ENCODE measurements at places on chromosomes 7 and 10. TPM values are rescaled to one million over a fixed set of nuclear protein-coding genes. Genes with fewer than 3 reads are reported as not detected.

DNA sequence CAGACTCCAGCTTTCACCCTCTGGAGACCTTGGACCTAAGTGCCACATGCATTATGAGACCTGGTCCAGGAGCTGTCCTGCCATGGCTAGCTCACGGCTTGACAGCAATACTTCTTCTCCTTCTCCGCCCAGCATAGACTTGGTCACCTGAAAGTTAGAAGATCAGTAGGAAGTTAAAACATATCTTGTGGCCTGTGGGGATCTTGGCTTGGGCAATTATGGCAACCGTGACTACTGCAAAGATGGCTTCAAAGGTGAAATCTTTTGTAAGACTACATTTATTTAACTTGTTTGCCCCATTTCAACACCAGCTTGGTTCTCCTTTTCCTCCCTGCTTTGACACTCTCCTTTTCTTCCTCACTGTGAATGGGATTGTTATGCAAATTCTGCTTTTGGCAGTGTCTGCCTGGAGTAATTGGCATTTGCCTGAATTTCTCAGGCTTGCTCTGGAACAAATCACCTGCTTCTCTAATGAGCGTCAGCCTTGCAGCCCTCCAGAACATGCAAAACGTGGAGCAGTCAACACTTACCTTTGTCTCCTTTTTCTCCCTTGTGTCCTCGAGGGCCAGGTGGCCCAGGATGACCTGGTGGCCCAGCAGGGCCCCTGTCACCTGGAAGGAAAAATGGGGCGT, 53.4 kb downstream of the COL17A1 start:
- no peak for DNase-seq

- no peak for DNase-seq
These were observed 72.1 kb downstream of the TMEM270 start for GRCh38 chr7:73933091-73933490.

DNA sequence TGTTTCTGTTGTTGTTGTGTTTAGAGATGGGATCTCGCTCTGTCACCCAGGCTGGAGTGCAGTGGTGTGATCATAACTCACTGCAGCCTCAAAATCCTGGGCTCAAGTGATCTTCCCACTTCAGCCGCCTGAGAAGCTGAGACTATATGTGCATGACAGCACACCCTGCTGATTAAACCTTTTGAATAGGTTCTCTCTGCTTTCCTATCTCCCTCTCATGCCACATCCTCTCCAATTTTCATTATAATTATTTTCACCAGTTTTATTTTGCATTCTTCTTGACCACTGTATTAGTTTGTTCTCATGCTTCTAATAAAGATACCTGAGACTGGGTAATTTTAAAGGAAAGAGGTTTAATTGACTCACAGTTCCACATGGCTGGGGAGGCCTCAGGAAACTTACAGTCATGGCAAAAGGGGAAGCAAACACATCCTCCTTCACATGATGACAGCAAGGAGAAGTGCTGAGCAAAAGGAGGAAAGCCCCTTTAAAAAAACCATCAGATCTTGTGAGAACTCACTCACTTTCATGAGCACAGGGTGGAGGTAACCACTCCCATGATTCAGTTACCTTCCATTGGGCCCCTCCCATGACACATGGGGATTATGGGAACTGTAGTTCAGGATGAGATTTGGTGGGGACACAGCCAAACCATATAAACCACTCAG, 12.9 kb downstream of the AGK start:
- no peak for DNase-seq

DNA sequence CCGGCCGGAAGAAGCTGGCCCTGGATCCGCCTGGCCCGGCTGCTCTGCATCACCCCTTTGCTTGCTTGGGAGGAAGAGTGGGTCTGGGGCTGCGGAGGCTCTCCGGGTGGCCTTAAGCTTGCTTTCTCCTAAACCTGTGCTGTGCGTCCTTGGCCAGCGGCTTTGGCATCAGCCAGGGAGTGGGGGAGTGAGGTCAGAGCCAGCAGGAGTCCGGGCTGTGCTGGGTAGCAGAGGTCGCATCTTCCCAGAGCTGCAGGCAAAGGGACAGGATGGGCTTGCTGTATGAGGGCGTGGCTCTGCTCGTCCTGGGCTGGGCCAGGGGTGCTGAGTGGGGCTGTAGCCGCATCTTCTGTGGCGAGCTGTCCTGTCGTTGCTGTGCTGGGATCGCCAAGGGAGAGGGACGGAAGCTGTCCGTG, 21.1 kb downstream of the BNIP3 start:
- DNase-seq = no peak

GRCh38 chr10:125333769-125334168, 173.4 kb upstream of the CTBP2 start:
- no peak for DNase-seq

DNA sequence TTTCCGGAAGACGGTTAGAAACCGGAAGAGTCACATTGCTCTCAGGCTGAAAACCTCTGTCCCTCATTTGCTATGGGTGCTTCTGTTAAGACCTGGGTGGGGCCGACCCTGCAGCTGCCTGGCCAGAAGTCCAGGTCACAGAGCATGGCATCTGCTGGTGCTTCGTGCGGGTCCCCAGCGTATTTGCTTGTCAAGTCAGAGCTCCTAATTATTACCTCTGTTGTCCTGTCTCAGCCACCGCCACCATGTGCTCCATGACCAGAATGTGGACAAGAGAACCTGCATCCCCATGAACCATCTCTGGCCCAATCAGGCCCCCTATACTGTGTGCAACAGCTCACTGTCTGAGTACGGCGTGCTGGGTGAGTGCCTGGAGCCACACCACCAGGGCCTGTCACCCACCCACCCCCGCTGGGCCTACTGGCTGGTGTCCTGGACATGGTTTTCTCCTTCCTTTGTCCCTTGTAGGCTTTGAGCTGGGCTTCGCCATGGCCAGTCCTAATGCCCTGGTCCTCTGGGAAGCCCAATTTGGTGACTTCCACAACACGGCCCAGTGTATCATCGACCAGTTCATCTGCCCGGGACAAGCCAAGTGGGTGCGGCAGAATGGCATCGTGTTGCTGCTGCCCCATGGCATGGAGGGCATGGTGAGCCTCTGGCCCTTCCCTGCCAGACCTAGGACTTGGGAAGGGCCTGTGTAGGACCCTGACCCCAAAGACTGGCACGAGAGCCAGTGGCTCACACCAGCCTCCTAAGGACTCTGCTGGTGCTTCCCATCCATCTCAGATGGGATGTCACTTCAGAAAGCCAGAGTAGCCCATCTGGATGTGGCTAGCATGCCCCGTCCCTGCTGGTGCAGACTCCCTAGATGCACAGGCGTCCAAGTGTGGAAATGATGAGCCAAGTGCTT, 51.3 kb upstream of the ZMIZ2 start:
- no peak for DNase-seq

- peak; percentile 82 for DNase-seq
These were observed 61.2 kb upstream of the LRRN3 start for GRCh38 chr7:111029574-111030251.

DNA sequence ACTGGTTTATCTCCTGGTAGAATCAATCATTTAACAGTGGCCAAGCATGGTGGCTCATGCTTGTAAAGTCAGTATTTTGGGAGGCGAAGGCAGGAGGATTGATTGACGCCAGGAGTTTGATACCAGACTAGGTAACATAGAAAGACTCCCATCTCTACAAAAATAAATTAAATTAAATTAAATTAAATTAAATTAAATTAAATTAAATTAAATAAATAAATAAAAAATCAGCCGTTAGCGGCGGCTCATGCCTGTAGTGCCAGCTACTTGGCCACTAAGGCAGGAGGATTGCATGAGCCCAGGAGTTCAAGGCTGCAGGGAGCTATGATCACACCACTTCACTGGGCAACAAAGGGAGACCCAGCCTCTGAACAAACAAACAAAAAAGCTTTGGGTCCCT, 342.3 kb downstream of the LRRTM3 start:
- no peak for DNase-seq

DNA sequence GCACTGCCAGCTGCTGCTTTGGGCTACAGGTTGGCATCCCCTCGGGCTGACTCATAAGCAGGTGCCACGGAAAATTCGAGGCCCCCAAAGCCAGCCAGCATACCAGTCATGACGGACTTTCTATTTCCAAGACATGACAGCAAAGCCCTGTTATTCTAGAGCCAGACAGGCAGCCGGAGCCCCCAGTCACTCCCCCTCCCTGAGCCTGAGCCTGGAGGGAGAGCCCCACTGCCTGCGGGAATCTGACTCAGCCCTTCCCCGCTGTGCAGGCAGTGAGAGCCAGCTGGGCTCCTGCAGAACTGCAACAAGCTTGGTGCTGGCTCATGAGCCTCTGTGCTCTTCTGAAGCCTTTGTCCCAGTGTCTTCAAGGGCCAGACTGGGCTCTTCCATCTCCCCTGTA, 15.8 kb downstream of the BTBD16 start:
- no peak for DNase-seq

DNA sequence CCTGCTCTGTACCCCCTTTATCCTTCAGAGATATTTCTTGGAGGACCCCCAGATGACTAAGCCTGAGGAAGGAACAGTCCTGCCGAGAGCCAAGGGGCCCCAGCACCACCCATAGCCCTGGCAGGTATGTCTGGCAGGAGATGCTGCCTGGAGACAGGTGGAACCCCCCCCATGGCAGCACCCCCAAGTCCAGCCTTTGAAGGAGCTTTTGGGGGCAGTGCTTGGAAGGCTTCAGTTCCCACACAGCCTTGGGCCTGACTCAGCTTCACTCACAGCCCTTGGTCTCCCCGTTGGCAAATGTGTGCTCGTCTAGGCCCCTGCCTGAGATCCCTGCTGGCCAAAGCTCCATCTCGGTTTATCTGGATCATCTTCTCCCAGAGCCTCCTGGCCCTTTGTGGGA, 23.0 kb upstream of the PCBD1 start:
- no peak for DNase-seq

ANKRD16 gene
- 10.2 TPM for total RNA-seq

GRCh38 chr7:25389489-25390106, 161.3 kb upstream of the NPVF start:
- DNase-seq = no peak

HYAL4 gene
- not detected for total RNA-seq

DNA sequence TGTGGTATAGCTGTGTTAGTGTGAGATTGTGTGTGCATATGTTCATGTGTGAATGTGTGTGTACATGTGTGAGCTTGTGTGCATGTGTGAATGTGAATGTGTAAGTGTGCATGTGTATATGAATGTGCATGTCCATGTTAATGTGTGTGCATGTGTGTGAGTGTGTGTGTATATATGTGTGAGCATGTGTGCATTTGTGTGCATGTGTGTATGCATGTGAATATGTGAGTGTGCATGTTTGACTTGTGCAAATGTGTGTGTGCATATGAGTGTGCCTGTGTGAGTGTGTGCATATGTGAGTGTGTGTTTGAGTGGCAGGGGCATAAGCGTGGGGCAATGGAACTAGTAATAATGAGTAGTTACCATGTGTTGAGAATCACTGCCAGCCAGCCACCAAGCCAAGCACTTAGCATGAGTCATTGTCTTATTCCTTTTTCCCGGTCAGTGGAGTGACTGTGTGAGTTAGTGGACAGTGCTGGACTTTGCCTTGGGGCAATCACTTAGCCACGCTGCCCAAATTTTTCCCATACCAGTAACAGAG, 46.3 kb upstream of the SHH start:
- no peak for DNase-seq

GRCh38 chr10:119770928-119771327, 45.1 kb downstream of the INPP5F start:
- DNase-seq = no peak

DNA sequence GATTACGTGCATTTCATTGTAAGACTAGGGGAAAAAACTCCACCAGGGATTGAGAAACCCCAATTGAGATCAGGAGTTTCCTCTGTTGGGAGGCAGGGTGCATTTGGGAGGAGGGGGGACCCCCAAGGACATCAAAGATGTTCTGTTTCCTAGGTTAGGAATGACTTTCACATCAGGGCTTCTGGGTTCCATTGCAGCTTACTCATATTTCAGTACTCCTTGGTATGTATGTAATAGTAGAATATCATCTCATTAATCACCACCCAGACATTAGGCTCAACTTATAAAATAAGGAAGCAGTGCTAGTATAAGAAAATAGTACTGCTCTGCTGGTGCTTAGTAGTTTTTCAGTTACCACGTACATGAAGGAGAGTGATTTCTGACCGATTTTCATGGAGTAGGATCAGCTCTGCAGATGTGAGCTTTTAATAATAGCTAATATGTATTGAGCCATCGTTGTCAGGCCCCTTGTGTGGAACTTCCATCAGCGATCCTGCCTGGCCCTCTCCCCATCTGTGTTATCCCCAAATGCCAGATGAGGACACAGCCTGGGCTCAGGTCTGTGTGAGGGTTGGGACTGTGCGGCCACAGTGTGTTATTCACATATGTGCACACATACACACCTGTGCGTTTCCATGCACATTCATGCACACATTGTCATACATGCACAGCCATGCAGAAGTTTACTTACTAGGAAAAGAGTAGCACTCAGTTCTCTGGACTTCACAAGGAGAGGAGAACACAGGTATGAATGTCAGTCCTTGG, 23.5 kb downstream of the UPP1 start:
- DNase-seq = no peak

- DNase-seq = no peak
These were observed 22.1 kb downstream of the TMEM106B start for GRCh38 chr7:12233175-12233574.

LRIT1 gene
- not detected for total RNA-seq

DNA sequence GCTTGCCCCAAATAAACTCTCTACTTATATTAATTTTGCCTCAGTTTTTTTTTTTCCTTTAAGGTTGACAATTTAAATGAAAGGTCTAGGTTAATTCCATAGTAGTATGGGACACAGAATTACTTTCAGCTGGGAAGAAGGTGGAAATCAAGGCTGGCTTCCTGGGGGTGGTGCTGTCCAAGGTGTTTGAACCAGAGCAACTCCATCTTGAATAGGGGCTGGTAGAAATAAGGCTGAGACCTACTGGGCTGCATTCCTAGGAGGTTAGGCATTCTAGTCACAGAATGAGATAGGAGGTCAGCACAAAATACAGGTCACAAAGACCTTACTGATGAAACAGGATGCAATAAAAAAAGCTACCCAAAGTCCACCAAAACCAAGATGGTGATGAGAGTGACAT, 1190.8 kb upstream of the AUTS2 start:
- DNase-seq = no peak

DNA sequence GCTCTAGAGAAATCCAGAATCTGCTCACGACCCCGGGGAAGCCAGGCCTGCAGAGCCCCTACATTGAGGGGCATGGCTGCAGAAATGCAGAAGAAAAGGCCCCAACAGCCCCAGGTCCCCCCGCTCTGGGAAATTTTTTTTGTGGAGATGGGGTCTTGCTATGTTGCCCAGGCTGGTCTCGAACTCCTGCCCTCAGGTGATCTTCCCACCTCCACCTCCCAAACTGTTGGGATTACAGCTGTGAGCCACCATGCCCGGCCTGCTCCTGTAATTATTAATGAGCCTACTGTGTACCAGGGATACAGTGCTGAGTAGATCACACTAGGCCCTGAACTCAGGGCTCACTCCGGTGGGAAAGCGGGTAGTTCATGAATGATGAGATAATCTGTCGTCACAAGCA, 29.9 kb downstream of the TNRC18 start:
- no peak for DNase-seq

DNA sequence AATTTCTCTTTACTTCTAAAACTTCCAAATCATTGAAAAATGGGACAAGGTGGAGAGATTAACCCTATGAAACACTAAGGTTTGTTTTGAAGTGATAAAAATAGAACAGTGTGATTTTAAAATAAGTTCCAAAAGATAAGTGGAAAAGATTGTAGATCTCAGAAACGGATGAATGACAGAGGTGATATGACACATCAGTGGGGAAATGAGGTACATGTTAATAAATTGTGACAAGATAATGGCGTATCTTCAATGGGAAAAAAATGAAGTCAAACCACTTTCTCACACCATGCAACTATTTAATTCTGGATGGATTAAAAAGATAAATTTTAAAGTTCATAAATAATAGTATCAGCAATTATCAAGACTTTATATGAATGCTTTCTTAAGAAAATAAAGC, 159.7 kb upstream of the VWC2 start:
- DNase-seq = no peak

- peak; percentile 91 for DNase-seq
These were observed 19.6 kb downstream of the CAMK2B start for GRCh38 chr7:44305564-44306507.
